Stimulated activated CD4-positive, alpha-beta T cell treated with anti-CD3 and anti-CD28 coated beads, Interleukin-1b, Interleukin-23, amount 100 ng/mL, for 1 hour (primary cell): ENCODE measurements at places on chromosomes 5 and 9.

DNA sequence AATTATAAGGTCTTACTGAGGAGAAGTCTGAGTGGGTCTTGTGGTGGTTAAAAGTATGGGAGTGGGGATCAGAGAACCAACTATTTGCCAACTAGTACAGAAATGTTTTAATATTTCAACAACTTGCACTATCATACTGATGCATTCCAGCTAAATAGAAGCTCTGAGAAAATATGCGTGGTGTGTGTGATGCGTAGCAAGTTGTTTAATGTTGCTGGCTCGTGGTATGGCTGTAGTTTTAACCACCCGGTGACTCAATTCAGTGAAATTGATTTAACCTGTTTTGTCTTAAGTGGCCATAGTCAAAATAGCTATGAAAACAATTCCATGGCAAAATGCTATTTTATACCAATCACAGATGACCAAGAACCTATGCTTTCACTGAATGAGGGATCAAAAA, 176.5 kb upstream of the SLC24A2 start:
- no peak for DNase-seq

- DNase-seq = no peak
These were observed 408.6 kb downstream of the CAAP1 start for GRCh38 chr9:26483991-26484390.

DNA sequence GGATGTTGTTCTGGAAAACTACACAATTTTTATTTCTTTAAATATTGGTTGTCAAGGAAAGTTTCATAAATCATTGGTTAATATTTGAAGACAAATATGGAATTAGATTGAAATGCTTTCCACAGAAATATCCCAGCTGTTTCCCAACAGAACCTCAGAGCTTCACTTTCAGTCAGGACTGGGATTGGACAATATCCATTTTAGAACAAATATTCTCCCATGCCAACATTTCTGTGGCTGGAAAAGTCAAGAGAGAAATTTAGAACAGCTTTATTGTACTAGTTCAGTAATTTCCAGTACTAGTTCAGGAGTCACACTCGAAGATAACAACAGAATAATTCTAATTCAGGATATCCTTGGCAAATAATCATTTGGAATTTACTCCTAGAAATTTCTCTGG, 116.1 kb upstream of the TUT7 start:
- no peak for DNase-seq

GRCh38 chr9:33140401-33141360, 26.5 kb downstream of the B4GALT1 start:
- no peak for DNase-seq

- no peak for DNase-seq
These were observed 12.6 kb upstream of the MUSK start for GRCh38 chr9:110655754-110656641.

DNA sequence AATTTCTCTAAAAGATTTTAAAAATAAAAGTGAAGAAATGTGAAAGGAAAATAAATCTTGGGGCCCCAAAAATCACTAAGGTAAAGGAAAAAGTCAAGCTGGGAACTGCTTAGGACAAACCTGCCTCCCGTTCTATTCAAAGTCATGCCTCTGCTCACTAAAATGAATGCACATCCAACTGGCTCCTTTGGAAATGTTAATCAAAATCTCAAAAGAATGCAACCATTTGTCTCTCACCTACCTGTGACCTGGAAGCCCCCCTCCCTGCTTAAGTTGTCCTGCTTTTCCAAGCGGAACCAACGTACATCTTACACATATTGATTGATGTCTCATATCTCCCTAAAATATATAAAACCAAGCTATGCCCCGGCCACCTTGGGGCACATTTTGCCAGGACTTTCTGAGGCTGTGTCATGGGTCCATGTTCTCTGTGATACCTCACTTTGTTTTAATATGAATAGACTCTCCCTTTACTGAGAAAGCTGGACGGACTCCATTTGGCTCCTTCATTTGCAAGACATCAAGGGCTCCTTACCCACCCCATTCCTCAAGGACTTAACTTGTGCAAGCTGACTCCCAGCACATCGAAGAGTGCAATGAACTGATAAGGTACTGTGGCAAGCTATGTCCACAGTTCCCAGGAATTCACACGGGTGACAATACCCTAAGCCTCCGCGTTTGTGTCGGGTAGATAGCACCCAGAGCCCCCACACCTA, 164.3 kb downstream of the SMC2 start:
- DNase-seq = no peak

- DNase-seq = no peak
These were observed 635.8 kb downstream of the PDE4D start for GRCh38 chr5:59257488-59258400.

GRCh38 chr9:1890816-1891215, 124.3 kb upstream of the SMARCA2 start:
- no peak for DNase-seq

- DNase-seq = no peak
These were observed 21.1 kb downstream of the ERCC6L2 start for GRCh38 chr9:95896580-95896979.

GRCh38 chr5:144011388-144011787, 159.1 kb downstream of the YIPF5 start:
- no peak for DNase-seq

DNA sequence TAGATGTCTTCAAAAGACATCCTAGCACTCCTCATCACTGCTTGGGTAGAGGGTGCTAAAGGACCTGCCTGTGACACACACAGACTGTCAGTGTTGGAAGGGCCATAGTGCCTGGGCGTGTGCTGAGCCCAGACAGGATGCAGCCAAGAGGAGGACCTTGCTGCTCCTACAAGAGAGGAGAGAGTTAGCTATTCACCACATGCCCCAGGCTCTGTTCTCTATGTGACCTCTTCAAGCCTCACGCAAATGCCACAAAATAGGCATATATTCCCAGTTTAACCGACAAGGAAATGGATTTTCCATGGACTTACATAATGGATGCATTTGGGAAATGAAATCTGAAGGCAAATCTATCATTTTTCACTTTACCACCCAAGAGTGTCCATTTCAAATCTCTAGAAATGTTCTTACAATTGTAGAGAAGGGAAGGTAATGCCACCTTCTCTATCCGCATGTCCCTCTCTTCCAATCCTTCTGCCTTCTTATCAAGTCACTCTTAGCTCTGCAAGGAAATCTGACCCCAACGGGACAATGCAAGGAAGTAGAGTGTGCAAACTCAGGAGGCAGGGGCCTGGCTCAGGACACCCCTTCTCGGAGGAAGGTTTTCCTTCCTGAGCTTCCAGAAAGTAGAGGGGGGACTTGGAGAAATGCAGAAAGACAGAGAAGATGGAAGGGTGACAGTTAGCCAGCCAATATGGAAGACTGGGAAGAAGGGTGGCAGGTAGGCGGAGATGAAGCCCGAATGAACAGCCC, 49.5 kb downstream of the TRIM32 start:
- no peak for DNase-seq

GRCh38 chr9:1916655-1917054, 98.5 kb upstream of the SMARCA2 start:
- no peak for DNase-seq

- no peak for DNase-seq
These were observed 101.1 kb upstream of the NR4A3 start for GRCh38 chr9:99720455-99721050.

DNA sequence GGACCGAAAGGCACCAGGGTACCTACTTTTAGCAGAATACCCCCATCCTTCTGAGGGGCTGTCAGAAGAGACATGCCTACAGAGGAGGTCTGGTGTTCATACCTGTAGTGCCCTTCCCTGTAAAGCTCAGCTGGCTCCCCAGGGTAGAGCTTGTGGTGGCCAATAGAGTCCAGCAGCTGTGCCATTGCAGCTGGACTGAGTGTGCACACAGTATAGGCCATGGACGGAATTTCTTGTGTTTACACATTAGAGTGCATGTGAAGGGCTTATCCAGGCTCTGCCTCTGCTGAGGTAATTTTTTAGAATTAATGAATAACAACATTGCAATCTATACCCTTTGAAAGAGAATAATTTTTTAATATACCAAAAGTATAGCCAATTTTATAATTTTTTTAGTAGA, 191.0 kb downstream of the ZSWIM6 start:
- DNase-seq = no peak

DNA sequence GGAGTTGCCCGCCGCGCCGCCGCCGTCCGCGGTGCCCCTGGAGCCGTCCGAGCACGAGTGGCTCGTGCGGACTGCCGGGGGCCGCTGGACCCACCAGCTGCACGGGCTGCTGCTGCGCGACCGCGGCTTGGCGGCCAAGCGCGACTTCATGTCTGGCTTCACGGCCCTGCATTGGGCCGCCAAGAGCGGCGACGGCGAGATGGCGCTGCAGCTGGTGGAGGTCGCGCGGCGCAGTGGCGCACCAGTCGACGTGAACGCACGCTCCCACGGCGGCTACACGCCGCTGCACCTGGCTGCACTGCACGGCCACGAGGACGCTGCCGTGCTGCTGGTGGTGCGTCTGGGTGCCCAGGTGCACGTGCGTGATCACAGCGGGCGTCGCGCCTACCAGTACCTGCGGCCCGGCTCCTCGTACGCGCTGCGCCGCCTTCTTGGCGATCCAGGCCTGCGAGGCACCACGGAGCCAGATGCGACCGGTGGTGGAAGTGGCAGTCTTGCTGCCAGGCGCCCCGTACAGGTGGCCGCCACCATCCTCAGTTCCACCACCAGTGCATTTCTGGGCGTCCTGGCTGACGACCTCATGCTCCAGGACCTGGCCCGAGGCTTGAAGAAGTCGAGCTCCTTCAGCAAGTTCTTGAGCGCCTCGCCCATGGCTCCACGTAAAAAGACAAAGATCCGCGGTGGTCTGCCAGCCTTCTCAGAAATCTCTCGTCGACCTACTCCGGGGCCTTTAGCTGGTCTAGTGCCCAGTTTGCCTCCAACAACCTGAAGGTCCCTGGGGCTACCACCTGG, 1.6 kb downstream of the SOWAHA start:
- DNase-seq = no peak
